ENCODE measurements at places on chromosomes 2 and 18.
A peak's percentile ranks its signal among the peaks of the same experiment; 100 is the strongest.

- DNase-seq: no peak
These were observed 80.7 kb downstream of the ACSL3 start for GRCh38 chr2:222941510-222942032.

GRCh38 chr2:43636621-43637020 is 439 bp upstream of the PLEKHH2 start:
- DNase-seq: no peak

GRCh38 chr2:217948351-217948791 is 54.4 kb downstream of the TNS1 start:
- no peak for DNase-seq

- no peak for DNase-seq
These were observed 59.4 kb downstream of the LIMS1 start for GRCh38 chr2:108593547-108594098.

- DNase-seq: no peak
These were observed 147.3 kb downstream of the ZFP36L2 start for GRCh38 chr2:43078781-43079755.

- DNase-seq: no peak
These were observed 26.0 kb downstream of the SH3YL1 start for GRCh38 chr2:237878-238277.

DNA sequence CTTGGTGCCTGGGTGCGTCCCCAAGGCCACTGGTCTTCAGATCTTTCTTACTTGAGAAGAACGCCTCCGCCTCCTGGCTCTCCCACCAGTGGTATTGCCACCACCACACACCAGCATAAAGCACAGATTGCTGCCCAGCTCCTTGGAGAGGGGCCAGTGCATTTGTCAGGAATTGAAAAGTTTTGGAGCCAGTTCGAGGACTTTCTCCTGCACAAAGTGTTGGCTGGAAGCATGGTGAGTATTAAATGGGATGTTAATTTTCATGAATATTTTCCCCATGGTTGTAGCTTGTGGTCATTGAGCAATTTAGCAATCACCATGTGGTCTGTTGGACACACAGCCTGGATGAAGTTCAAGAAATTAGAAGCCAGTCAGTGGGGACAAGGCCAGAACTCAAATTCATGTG is 684.6 kb upstream of the FANCL start:
- no peak for DNase-seq

GRCh38 chr2:224722770-224723169 is 6.6 kb upstream of the CCDC195 start:
- DNase-seq: no peak

GRCh38 chr2:241049739-241050623 is 51.6 kb downstream of the SNED1 start:
- DNase-seq: no peak

- DNase-seq: no peak
These were observed 2.0 kb downstream of the DNAJC27 start for GRCh38 chr2:24969784-24970183.

- no peak for DNase-seq
These were observed 64.2 kb downstream of the VRK2 start for GRCh38 chr2:58110765-58111164.

- no peak for DNase-seq
These were observed 597.0 kb upstream of the NRXN1 start for GRCh38 chr2:51628917-51629316.

GRCh38 chr2:204871231-204871953 is 326.1 kb downstream of the PARD3B start:
- no peak for DNase-seq

GRCh38 chr2:132797556-132797955 is 127.6 kb upstream of the LYPD1 start:
- no peak for DNase-seq

- DNase-seq: no peak
These were observed 2.3 kb downstream of the MYO1B start for GRCh38 chr2:191247381-191248057.

- DNase-seq: no peak
These were observed 102.2 kb upstream of the FZD7 start for GRCh38 chr2:201931475-201931874.

DNA sequence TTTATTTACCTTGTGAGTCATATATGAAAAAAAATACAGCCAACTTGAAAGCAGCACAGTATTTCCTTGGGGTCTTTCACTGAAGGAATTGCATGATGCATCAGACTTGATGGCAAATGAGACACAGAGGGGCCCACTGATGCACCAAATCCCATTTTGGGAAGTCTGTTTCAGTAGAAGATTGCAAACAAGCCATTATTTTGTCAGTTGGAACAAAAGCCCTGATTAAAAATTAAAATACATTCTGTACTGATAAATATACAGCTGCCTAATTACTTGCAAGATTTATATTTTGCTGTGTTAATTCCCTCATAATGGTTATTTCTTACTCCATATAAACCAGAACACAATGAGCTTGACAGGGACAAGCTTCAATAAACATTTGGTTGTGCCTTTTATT is 370.4 kb downstream of the SUCLG1 start:
- no peak for DNase-seq

GRCh38 chr2:28445448-28446258 is 50.2 kb upstream of the PLB1 start:
- DNase-seq: peak; percentile 57

DNA sequence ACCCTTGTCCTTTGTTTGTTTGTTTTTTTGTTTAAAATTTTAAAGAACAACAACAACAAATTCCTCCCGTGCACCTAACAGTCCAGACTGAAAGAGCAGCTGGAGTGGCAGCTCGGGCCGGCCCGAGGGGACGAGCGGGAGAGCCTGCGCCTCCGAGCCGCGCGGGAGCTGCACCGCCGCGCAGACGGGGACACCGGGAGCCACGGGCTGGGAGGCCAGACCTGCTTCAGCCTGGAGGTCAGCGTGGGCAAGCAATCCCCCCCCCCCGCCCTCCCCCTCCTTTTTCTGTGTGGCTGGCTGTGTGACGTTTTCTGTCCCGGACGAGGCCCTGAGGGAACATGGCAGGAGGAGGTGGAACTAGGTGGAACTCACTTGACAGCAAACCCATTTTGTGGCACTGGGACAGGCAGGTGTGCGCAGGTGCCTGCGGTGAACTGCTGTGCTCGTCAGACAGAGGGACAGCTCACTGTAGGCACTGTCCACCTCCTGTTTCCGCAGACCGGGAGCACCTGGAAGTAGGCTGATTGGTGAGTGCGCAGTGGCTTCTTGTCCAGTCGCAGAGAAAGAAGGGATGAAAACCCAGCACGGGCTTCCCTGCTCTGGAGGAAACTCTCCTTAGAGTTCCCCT is 80.6 kb downstream of the MTCL1 start:
- no peak for DNase-seq

GRCh38 chr2:84866122-84866521 is 14.8 kb downstream of the TRABD2A start:
- DNase-seq: no peak

- DNase-seq: no peak
These were observed 412.8 kb downstream of the CMPK2 start for GRCh38 chr2:6452702-6453481.

Measured in stimulated activated naive CD4-positive, alpha-beta T cell treated with Interleukin-2 at 50 U/mL for 16 hours (primary cell).